ACHN (cell line): ENCODE measurements at places on chromosomes 5 and 9.

- DNase-seq: no peak
Observed at GRCh38 chr5:18732556-18733479, 1098.6 kb downstream of the TAF11L14 start.

DNA sequence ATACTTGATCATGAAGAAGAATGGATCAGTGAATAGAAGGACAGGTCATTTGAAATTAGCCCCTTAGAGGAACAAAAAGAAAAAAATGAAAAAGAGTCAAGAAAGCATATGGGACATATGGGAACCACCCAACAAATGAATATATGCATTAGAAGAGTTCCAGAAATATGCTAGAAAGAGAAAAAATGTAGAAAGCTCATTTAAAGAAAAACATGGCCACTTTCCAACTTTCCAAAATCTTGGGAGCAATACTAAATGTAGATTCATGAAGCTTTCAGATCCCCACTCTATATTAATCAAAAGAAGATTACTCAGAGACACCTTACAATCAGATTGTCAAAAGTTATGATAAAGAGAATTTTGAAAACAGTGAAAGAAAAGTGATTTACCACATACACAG is 334.8 kb upstream of the NMUR2 start:
- no peak for DNase-seq

DNA sequence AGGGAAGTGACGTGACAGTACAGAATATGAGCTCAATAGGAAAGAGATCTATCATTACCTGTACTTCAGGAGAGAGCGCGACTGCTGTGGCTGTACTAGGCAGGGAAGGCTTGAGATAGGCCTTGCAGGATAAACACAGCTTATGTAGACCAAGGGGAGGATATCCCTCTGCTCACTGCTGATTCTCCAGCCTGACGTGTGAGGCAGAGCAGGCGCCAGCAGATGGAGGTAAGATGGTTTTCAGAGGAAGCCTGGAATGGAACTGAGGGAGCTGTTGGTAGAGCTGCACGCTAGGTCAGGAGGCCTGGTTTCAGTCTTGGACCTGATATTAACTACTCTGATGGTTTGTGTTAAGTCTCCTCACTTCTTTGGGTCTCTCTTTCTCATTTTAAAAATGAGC is 291.4 kb downstream of the YTHDC2 start:
- no peak for DNase-seq

DNA sequence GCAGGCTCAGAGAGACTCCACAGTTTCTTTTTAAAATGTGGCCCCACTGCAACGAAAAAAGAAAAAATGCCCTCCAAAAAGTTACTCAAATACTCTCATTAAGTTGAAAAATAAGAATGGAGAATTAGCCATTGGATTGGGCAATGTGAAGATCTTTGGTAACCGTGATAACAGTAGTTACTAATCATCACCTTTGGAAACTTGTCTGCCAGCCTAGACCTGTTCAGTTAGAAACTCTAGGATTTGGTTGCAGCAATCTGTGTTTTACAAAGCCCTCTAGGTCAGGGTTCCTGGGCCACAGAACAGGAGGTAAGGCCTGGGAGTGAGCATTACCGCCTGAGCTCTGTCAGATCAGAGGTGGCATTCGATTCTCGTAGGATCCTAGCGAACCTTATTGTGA is 34.2 kb downstream of the VPS13A start:
- no peak for DNase-seq

DNA sequence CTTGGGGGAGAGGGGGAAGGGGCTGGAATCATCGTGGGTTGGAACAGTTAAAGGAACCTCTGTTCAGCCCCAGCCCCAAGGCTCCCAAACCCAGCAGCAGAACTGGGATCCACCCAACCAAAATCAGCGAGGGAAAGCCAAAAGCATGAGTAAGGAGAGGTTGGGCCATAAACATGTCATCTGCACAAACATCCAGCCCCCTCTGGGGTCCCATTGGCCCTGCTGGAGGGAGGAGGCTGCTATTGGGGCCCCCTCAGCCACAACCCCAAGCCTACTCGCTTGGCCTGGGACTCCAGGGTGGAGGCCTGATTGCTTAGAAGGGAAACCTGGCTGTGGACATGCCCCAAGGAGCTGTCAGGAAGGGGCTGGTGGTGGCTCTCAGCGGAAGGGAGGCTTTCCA is 154.9 kb downstream of the FGF18 start:
- no peak for DNase-seq

- peak; percentile 63 for DNase-seq
Observed at GRCh38 chr9:127569886-127570401, 42.1 kb upstream of the STXBP1 start.

DNA sequence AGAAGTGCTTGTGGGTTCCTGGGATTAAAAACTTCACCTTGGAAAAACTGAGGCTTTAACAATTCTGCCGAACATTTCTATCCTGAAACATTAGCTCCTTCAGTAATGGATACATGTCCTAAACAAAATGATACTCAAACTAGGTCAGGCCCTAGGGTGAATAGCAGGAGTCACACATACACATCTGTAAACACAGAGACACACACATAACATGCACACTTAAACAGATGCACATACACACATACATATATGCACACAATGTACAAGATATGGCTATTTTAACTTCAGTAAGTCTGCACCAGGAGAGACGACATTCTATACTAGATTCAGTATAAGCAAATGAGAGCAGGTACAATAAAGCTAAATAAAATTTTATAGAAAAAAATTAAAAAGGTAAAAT is 124.4 kb downstream of the DCP2 start:
- DNase-seq: no peak

DNA sequence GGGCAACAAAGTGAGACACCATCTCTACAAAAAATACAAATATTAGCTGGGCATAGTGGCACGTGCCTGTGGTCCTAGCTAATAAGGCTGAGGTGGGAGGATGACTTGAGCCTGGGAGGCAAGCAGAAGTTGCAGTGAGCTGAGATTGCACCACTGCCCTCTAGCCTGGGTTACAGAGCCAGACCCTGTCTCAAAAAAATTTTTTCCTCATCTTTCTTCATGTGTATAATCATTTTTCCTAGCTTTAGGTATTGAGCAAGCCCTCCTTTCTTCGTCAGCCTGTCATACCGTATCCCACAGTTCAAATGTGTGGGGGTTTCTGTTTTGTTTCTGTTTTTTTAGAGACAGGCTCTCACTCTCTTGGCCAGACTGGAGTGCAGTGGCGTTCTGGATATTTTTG is 41.3 kb downstream of the EHMT1 start:
- DNase-seq: no peak

DNA sequence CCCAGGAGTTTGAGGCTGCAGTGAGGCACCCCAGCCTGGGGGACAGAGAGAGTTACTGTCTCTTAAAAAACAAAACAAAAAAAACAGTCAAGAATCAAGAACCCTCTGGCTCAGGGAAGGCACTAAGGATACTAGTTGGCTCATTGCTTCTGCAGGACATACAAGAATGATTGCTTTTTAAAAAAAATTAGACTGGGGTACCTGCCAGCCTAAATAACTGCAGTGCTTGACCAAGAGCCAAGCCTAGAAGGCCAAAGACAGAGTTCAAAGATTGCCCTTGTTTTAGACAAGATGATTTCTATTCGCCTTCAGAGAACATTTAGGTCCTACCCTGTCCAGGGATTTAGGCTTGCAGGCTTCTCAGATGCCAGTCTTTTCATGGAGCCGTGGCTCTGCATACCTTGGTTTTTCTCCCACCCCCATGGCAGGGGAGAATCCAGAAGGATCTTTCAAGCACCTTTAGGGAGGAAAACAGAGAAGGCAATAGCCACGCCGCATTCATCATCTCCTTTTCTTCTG is 93.7 kb upstream of the IL6ST start:
- no peak for DNase-seq

DNA sequence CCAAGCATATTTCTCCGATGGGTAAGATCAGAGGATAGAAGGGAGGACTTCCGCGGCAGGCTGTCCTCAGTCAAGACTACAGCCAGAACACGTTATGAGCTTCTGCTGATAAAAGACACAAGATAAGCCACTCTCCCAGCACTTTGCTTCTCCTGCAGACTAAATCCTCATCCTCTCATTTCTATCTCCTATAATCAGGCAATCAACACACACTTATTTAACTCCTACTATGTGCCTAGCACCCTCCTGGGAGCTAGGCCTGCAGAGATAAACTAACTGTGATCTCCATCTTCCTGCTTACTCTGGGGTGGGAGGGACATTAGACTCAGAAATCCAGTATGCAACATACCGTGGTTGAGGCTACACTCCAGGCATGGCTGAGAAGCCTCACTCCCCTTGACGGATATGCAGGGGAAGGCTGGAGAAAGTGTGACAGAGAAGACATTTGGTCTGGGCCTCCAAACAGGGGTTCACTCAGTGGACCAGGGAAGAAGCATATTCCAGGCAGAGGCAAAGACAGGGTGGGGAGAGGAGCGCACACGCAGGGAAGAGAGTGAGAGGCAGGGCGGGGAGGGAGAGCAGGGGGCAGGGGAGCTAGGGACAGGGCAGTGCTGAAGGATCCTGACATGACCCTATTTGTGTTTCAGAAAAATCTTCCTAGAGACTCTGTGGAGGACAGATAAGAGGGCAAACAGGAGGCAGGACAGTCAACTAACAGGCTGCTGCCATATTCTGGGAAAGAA is 274.1 kb downstream of the DENND1A start:
- no peak for DNase-seq

- DNase-seq: no peak
Observed at GRCh38 chr5:98657559-98657958, 115.9 kb upstream of the RGMB start.

DNA sequence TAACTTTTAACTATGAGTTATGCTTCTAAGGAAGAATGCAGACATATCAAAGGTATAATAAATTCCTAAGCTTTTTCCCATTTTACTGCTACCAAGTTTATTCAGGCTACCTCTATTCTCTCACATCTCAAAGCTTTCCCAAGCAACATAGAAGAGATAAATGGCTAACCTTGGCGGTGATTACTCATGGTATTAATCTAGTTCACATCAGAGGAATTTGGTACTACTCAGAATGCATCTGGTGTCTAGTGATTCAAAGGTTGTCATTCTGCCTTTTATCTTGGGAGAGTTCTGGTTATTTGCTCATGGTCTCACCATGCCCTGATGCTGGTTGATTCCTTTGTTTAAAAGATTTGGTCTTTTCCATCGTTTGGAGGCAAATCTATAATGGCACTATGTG is 182.7 kb downstream of the TAF11L14 start:
- no peak for DNase-seq

DNA sequence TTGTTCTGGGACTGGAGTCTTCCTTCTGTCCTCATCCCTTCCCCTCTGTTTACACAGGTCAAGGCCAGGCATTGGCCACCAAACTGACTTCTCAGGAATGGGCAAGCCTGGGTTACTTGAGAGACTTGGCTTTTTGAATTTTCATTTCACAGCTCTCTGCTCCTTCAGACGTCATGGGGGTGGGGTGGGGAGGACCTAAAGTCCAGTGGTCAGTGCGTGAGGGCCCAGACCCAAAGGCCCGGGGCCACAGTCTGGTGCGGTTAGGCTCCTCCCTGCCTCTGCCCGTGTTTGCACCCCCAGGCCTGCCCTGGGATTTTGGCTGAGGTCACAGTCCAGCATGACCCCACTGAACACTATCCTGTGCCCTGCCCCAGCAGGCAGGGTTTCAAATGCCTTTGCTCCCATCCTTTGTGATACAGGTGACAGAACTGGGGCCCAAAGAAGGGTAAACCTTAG is 4.1 kb upstream of the CXXC5 start:
- DNase-seq: no peak

- no peak for DNase-seq
Observed at GRCh38 chr5:165258197-165258771, 1752.9 kb downstream of the MAT2B start.

- DNase-seq: no peak
Observed at GRCh38 chr9:99114846-99115500, 10.1 kb downstream of the TGFBR1 start.

GRCh38 chr9:115808695-115809094 is 344.9 kb upstream of the PAPPA start:
- no peak for DNase-seq
